ENCODE measurements at places on chromosomes 4 and X. TPM values are rescaled to one million over a fixed set of nuclear protein-coding genes. Genes with fewer than 3 reads are reported as not detected.
A peak's percentile ranks its signal among the peaks of the same experiment; 100 is the strongest.

GRCh38 chrX:6464726-6465125 lies 70.2 kb downstream of the VCX3A start:
- no peak for DNase-seq

- no peak for DNase-seq
These were observed 8.5 kb downstream of the PCDH10 start for GRCh38 chr4:133157460-133158160.

GRCh38 chr4:88854481-88854880 lies 156.9 kb upstream of the NAP1L5 start:
- no peak for DNase-seq

DNA sequence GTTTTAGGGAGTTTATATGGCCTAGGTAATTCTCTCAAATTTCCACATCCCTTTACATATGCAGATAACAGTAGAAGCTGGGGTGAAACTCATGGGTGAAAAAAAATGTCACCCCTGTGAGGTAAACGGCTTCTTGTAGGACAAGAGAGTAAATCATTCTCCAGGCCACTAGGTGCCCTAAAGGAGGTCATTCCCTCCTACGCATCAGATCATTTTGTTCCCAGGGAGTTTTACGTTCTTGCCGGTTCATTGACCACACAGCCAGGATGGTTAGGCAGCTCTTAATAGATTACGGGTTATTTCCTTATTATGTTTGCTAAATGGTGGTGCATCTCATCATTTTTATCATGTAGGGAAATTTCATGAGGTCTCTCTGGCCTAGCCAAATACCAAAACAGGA lies 225.8 kb upstream of the NOCT start:
- DNase-seq = no peak

DNA sequence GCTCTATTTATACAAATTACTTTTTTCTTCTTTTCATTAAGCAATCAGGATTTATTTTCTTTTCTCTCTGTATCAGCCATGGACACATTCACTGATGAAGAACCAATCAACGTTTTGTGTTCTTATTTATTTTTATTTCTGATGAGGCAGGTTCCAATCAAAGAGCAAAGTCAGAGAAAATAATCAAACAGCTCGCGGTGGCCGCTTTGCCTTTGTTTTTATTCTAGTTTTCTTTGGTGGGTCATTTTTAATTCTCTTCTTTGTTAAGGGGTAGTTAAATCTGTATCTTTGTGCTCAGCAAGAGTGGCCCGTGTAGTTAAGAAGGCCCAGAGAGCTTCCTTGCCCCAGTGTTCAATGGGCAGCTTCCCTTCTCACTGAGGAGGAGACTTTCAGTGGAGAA lies 71.4 kb downstream of the FBXO8 start:
- DNase-seq = no peak

- DNase-seq = no peak
These were observed 20.5 kb downstream of the RAB40A start for GRCh38 chrX:103498786-103499185.

DNA sequence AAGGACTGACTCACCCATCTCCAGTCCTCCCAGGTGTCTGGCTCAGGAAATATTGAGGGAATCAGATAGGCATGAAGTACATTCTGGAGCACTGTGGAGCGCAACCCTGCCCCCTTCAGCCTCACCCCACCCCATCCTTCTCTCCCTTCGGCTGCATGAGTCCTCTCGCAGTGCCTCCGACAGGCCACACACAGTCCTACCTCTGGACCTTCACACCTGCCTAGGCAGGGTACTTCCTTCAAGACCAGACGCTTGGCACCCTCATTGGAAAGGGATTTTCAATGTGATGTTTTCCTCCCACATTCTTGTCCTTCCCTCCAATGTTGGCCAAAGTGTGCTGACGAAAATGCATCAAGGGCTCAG lies 26.8 kb upstream of the PPP2R2C start:
- DNase-seq = no peak

GRCh38 chr4:155544547-155544946 lies 122.1 kb upstream of the GUCY1A1 start:
- DNase-seq = peak; percentile 45

DNA sequence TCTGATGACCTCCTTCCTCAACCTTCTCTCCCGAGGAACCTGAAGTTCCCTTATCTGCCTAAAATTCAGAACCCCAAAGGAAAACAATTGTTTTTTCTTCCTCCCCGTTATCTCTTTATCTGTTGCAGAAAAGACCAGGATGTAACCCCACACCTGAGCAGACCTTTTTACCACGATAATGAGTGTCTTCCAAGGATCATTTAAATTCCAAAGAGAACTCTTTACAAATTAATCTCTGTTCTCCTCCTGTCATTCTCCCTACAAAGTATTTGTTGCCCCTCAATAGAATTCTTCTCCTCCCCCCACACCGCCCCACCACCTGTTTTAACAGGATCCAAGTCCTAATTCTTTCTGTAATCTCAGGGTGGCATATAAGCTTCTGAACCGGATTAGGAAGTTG lies 78.5 kb upstream of the NLGN4X start:
- no peak for DNase-seq

DNA sequence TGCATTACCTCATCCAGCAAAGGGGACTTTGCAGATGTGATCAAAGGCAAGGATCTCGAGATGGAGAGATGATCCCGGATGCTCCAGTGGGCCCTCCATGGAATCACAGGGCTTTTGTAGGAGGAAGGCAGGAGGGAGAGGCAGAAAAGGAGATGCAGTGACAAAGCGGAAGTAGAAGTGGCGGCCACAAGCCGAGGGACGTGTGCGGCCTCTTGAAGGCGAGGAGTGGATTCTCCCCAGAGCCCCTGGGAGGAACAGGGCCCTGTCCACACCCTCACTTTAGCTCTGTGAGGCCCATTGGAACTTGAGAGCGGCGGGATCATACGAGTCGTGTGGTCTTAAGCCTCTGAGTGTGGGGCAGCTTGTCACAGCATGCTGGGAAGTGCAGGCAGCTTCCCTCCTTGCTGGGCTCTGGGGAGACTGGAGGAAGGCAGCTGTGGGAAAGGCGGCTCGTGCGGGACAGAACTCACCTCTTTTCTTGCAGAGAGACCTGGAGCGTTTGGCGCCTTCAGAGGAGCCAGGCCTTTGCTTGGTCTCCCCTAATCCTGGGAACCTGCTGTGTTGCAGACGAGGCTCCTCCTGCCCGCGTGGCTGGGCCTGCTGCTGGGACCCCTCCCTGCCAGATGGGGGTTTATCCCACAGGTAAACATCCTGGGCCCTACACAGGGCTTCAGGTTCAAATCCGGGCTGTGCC lies 10.2 kb downstream of the SH3TC1 start:
- no peak for DNase-seq

GRCh38 chr4:119898211-119898610 lies 168.4 kb downstream of the MAD2L1 start:
- DNase-seq = no peak

GRCh38 chrX:23394421-23394820 lies 59.8 kb downstream of the PTCHD1 start:
- DNase-seq = no peak

DNA sequence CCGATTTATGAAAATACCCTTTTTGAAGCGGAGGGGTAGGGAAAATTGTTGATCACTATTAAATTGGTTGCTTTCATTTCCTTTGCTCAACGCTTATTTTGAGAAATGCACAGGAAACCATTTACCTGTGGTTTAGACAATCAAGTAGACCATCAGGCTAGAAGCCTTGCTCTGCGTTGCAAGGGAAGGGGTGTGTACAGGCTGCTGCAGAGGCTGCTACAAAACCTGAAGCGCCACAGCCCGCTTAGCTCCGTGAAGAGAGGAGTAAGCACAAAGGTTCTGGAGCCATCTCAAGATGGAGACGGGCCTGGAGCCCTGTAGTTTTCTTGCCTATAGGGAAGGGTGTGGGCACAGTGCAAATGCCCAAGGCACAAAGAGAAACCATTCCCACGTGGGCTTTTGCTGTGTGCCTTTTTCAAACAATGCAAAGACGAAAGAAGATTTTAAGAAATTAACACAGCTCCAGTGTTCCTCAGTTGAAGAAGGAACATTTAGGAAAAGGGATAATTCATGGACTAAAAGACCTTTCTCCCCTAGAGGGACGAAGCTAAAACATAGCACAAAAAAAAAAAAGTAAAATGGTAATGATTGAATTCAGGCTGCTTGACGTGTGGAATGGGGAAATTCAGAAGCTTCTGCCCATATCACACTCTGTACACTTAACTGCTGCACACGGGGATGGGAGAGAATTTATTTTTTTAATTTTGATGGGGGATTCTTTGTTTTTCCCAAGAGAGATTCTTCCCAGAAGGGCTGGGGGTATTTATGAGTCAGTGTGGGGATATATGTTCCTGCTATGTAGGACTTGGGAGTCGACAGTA lies 3.5 kb downstream of the TMSB4X start:
- peak; percentile 63 for DNase-seq

- no peak for DNase-seq
These were observed 52.6 kb upstream of the SOD3 start for GRCh38 chr4:24742773-24743172.

DNA sequence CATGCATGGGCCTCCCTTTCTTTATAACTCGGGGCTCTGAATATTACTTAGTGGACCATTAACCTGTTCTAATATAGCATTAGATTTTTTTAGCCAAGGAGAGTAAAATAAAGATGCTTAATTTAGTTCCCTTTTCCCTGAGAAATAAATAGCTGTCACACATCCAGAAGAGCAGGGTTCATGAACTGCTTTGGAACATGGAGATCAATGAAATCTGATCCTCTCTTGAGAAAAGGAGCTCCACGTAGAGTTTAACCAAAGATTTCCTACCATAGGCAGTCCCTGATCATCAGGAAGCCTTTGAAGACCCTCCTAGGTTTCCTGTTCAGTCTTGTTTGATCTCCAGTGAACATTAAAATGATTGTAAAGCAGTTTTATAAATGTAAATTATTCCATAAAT lies 8.5 kb upstream of the PCDH19 start:
- DNase-seq = no peak

DNA sequence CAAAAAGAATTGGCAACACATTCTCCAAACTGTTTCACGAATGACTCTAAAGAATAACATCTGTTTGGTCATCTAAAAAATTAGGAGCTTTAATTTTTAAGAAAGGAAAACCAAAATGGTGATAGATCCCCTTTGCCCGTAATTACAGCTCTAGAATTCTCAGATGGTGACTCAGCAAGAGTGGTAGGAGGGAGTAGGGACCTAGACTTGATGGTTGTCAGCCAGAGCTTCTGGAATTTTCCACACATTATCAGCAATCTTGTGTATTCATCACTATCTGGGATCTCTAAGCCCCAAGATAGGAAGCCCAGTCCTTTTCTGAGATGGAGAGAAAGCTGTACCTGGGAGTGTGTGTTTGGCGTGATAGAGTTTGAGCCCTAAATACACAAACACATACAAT lies 103.9 kb upstream of the RAB40AL start:
- DNase-seq = no peak

GRCh38 chr4:185287031-185287430 lies 77.6 kb downstream of the SNX25 start:
- no peak for DNase-seq

DNA sequence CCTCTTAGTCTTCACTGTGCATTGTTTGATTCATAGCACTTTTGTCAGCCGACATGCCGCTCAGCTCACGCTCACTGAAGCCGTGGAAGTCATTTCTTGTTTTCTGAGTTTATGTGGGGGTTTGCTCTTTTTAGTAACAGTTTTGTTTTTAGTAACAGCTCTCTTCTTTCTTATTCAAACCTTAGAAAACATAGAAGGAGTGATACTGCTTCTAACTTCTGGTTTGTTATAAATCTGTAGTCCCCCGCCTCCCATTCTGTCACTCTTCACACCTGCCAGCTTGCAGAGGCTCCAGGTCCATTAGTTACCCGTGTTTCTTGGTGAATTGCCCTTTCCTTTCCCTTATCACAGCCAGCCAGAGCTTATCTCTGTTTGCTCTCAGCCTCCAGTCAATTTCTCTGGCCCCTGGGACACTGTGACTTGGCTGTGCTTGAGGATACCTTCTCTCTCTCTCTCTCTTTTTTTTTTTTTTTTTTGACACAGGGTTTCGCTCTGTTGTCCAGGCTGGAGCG lies 50.5 kb downstream of the GRK4 start:
- no peak for DNase-seq

DNA sequence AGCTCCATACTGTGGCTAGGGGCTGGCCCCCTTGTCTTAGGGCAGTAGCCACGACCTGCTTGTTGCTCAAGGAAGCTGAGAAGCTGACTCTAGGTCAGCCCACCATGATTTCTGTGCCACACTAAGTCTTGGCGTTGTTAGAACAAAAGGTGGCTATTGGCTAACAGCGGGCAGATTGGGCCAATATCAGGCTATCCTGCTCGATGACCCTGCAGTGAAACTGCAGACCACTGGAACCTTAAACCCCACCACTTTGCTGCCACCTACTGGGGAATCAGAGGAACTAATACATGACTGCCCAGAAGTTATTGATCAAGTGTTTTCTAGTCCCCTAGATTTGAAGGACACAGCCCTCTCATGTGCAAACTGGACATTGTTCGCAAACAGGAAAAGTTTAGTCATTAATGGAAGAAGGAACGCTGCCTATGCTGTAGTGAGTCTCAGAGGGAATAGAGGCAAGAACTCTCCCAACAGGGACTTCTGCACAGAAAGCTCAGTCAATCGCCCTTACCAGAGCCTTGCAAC lies 17.0 kb upstream of the PAPSS1 start:
- no peak for DNase-seq

DNA sequence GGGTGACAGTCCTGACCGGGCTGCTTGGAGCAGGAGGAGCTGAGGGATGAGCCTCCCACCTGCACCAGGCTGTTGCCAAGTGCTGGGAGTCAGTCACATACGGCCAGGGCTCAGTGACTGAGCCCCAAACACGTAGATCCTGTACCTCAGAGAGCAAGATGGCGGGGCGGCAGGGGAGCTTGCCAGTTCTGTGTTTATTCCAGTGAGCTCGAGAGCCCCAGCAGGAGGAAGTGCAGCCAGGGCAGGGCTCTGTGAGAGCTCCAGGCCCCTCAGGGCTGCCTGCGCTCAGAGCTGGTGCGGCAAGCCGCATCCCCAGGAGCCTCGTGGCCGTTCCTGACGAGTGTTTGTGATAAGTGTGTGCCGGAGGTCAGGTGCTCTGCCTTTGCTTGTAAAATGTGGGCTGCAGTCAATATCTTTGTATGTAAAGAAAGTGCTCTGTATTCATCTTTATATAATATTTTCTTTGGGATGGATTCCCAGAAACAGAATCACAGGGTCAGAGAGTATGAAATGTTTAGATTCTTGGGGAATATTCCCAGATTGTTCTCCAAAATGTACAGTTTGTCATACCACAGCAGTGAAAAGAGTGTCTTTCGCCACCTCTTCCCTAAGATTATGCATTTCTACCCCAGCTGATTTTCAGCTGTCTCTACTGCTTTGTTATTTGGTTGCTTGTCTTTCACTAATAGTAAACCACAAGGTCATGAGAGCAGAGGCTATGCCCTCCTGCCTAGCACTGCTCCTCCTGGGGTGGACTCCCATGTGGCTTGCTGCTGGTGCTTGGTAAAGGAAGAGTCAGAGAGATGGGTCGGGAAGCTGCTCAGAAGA lies 50.3 kb downstream of the NELFA start:
- no peak for DNase-seq

- no peak for DNase-seq
These were observed 102.2 kb upstream of the EGFL6 start for GRCh38 chrX:13467243-13467642.

The MTNR1A gene
- total RNA-seq = not detected

The EDA2R gene
- 1.0 TPM for total RNA-seq

The MUC7 gene
- total RNA-seq = not detected

The GLUD2 gene
- total RNA-seq = 1.4 TPM

The TMEM129 gene
- total RNA-seq = 28.6 TPM

The PCSK1N gene
- 0.30 TPM for total RNA-seq

The GNRHR gene
- not detected for total RNA-seq

The CLDN2 gene
- not detected for total RNA-seq

Data from Right ventricle myocardium superior (tissue), 1 donor.